ENCODE measurements at places on chromosomes 16 and 17.

DNA sequence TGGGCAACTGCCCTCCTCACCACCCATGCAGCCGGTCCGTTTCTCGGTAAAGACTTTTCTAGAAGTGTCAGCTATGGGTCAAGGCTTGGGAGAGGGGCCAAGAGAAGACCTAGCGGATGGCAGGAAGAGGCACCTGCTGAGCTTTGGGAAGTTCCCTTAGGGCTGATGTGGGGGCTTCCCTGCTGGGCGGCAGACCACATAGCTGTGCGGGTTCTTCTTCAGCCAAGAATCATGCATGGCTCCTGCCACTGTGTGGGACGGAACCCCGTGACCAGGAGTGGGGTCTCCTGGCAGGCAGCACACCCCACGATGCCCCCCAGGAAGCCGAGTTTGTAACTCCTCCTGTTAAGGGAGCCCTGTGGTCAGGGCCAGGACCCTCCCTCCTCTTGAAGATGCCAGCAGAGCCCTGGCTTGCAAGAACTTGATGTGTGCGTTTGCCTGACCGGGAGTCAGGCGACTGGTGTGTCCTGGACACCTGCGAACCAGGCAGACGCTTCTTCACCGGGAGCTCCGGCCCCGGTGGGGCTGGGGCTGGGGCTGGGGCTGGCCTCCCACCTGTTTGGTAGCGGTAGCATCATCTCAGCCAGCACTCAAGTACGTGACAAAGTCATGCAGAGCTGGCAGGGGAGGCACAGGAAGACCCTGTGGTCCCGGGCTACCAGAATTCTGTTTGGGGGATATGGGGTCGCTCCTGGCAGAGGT lies 17.7 kb upstream of the SLC38A10 start:
- no peak for DNase-seq

DNA sequence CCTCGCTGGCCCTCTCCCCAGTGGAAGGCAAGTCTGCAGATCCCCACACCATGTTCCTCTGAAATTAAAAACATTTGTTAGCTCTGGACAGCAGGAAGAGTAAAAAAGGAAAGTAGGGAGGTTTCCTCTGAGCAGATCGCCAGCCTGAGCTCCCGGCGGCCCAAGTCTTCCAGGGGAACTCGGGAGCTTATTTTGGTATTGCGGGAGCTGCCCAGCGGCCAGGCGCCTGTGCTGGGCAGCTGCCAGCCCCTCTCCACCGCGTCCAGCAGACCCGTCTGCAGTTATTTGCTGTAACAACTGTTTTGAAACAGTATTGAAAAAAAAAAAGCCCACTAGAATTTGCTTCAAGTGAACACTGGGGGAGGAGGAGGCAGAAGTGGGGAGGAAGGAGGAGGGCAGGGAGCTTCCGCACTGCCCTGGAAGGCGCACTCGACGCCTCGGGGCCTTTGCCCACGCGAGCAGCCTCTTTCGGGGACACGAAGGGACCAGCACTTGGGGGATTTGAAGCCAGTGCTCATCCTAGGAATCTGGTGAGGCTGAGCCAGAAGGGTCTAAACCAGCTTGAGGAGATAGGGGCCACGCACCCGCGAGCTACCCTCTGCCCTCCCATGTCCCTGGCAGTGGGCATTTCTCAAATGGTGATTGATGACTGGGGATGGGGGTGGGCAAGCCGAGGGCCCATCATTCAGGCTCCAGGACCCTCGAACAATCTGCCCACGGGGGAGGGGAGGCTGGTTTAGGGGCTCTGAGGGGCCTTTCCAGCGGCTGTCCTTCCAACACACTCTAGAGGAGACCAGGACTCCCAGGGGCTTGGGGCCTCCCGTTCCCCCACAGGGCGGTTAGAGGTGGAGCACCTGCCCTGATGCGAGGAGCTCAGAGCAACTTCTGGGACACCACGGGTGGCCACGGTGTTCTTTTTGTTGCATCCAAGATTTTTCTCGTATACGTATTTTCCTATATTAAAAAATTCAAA lies 3.0 kb upstream of the BAHCC1 start:
- DNase-seq: no peak

DNA sequence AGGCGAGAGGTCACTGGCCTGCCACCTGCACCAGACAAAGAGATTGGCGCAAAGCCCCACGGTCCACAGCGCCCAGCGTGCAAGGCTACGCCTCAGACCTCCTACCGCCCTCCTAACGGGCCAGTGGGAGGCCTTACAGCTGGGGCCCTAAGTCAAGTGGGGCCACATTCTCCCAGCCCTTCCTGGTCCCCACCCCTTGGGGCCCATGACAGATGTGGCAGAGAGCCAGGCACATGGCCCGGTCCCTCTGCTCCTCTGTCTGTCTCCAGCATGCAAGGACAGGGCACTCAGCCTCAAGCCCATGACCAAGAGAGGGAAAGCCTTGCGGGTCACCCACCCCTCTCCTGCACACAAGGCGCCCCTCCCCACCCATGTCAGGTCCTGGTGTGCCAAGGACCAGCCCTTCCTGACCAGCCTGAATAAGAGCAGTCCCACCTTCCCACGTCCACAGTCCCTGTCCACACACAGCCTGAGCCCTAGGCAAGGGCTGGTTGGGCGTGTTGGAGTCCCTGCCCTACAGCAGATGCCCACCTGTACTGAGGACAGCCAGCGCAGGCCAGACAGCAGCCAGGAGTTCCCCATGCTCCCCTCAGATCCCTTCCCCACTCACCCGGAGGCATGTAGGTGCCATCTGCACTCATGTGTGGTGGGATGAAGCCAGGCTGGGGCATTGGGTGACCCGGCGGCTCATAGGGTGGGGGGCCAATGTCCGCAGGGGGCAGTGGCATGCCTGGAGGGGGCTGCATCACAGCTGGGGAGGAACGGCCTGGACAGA lies 25.3 kb downstream of the CDIP1 start:
- no peak for DNase-seq

GRCh38 chr17:5011928-5012327 lies 14.2 kb downstream of the KIF1C start:
- no peak for DNase-seq

GRCh38 chr16:50326835-50327465 lies 41.8 kb downstream of the BRD7 start:
- DNase-seq: no peak

DNA sequence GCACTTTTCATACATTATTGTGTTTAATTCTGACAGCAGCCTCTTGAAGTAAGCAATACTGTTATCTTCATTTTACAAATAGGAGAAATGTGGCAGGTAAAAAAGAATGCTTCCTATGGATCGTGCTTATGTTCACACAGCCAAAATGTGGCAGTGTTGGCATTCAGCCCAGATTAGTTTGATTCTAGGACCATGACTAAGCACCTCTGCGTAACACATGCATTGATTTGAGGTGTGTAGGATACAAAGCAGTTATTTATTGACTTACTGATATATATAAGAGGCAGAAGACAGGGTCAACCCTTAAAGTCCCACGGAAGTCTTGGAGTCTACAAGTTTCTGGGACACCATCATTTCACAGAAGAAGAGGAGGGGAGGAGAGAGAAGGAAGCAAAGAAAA lies 1144.4 kb upstream of the GOT2 start:
- DNase-seq: no peak
